ENCODE measurements at places on chromosomes 3 and 15.

DNA sequence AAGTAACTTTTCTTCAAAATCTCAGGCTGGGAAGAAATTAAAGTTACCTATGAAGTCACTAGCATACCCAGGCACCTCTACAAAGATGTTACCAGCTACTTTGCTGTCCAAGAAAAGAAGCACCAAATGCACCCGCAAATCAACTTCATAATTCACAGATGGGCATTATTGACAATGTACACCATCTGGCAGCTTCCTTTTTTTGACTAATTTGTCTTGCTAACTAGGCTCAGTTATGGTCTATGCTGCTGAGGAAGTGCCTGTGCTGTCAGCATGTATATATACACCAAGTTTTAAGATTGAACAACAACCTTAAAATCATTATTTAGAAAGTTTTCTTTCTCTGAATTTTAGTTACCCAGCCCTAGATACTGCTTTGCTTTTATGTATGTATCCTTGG lies 93.8 kb downstream of the NSUN3 start:
- DNase-seq: no peak

- no peak for DNase-seq
These were observed 47.4 kb upstream of the RAB6B start for GRCh38 chr3:133943031-133943535.

DNA sequence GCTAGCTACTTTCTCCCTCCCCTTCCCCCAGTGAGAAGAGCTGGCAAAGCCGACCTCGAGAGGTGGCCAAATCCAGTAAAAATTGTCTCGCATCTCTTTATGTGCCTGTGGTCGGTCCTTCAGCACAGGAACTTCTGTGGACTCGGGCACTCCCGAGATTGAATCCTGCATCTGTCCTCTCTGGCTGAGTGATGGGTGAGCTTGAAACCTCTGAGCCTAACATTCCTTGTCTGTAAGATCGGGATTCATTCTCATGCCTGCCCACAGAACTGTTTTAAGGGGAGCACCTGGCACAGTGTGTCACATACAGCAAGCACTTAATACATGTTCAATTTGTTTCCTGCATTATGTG lies 11.3 kb downstream of the CX3CR1 start:
- DNase-seq: no peak

DNA sequence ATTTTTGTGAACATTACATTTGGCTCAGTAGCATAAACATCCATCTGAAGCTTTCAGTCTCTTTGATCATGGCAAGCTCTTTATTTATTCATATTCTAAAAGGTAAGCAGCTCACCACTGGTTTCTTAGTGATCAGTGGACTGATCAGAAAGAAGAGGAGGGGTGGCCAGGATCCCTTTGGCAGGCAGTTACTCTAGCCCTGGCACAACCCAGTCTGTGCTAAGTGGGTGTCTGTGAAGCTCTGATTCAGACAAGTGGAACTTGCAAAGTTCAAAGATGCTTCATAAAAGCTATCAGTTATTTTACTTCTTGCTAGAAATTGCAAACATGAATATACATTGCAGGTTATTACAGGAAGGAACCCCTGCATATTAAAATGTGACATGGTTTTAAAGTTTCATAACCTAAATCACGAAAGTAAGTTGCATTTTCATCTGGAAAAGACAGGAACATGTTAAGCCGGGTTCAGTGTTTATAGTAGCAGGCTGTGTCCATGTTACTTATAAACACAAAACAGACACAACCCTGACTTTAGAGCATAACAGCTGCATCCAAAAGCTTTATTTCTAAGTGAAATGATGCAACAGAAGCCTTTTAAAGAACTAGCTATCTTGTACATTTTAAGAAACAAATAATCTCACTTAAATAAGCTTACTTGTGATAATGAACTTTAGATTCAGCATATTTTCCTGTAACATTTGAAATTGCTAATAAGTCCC lies 785.3 kb downstream of the MCTP2 start:
- no peak for DNase-seq

DNA sequence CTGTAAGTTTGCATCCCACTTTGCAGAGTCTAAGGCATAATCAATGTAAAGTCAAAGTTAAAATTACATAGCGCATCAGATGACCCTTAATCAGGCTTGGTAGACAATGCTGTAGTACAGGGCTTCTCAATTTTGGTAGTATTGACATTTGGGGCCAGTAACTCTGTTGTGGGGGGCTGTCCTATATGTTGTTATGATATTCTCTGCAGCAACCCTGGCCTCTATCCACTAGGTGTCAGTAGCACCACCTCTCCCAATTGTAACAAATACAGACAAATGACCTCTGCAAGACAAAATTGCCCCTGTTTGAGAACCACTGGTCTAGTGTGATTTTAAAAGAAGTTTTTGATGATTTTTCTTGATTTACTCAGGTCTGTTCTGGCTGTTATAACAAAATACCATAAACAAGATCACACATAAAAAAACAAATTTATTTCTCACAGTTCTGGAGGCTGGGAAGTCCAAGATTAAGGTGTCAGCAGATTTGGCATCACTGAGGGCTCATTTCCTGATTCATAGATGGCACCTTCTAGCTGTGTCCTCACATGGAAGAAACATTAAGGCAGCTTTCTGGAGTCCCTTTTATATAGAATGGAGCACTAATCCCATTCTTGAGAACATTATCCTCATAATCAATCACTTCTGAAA lies 37.6 kb upstream of the SLC9A9 start:
- DNase-seq: peak; percentile 69

DNA sequence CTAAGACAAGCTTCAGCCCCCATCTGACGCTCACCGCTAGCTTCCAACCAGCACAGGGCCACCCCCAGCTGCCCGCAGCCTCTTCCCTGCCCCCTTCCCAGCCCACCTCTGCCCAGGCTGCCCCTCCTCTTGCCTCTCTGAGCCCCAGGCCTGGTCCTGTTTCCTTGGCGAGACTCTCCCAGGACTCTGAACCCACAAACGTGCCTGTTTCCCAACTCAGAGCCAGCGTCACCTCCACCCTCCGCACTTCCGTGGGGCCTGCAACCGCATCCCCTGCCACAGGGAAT lies 35.0 kb downstream of the ZXDC start:
- DNase-seq: no peak

GRCh38 chr3:53287131-53287629 lies 31.4 kb upstream of the TKT start:
- no peak for DNase-seq

- DNase-seq: no peak
These were observed 45.4 kb downstream of the EPHB1 start for GRCh38 chr3:134840459-134840858.

- DNase-seq: no peak
These were observed 5.0 kb downstream of the DCP1A start for GRCh38 chr3:53342353-53342752.

- peak; percentile 41 for DNase-seq
These were observed 6.7 kb downstream of the CD200 start for GRCh38 chr3:112339609-112340008.

DNA sequence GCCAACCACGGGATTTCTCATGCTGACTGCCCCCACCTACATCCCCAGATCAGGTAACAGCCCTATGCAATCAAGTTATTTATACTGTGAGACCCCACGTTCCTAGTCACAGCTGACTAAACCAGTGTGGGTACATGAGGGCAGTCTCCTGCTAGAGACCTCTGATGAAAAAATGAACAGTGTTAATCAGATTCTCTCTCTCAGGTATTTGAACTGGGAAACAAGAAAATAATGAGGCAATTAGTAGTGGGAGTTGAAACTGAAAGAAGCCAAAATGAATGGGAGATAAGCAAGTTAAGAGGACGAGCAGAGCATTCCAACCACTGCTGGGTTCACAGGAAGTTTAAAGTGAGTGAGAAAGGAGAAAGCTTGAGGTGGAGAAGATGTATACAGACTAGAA lies 98.5 kb upstream of the MYO5C start:
- no peak for DNase-seq

DNA sequence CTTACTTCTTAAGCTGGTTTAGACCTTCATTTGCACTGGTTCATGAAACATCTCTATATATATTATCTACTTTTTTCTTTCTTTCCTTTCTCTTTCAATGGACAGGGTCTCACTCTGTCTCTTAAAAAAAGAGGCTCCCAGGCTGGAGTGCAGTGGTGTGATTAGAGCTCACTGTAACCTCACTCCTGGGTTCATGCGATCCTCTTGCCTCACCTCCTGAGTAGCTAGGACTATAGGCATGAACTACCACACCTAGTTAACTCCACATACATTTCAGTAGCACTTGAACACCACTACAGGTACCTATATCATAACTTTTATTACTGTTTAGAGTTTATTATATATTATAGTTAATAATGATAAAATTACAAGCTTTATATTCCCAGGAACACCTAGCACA lies 117.1 kb upstream of the UBP1 start:
- DNase-seq: no peak

- no peak for DNase-seq
These were observed 53.0 kb upstream of the TMEM115 start for GRCh38 chr3:50412231-50412754.

GRCh38 chr15:68364660-68365035 lies 67.3 kb downstream of the ITGA11 start:
- DNase-seq: no peak

- no peak for DNase-seq
These were observed 14.0 kb upstream of the MRPS25 start for GRCh38 chr3:15079091-15079490.

Measured in activated CD4-positive, alpha-beta T cell treated with anti-CD3 and anti-CD28 coated beads, Interleukin-2, amount 10 ng/mL, durations not matched to agents 24 days and 14 days (primary cell).